ENCODE measurements at places on chromosomes 3 and 15.

GRCh38 chr15:70580958-70581357 is 182.4 kb downstream of the UACA start:
- no peak for DNase-seq

GRCh38 chr15:48984811-48985352 is 21.2 kb upstream of the SHC4 start:
- DNase-seq: no peak

- no peak for DNase-seq
These were observed 449.4 kb upstream of the PROK2 start for GRCh38 chr3:72234391-72234790.

DNA sequence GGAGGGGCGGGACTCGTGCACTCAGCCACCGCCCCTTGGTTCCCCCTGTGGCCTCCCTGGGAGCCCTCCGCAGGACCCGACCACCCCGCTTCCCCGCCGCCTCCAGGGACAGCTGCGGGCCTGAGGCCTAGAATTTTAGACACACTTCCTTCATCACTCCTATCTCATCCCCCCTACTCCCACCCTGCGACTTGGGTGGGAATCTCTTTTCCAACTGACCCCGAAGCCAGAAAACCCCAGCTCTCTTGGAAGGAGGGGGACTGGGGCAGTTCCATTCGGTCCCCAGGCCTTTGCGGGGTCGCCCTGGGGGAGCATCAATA is 289 bp upstream of the TFDP2 start:
- no peak for DNase-seq

DNA sequence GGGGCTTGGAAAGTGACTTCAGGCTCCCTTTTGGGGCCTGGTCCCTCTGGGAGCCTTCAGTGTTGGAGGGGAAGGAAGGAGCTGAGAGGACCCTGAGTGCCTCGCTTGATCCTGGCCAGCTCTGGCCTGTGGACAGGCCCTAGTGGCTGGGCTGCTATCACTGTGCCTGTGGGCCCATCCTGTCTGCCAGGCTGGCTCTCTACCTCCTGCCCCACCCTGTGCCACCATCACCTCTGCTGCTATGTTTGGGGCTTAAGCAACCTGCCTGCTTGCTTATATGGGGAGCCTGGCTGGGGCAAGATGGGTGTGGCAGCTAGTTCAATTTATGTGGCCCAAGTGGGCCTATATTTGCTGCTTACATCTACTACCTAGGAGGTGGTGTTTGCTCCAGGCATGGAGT is 7.1 kb downstream of the TEX264 start:
- DNase-seq: no peak

DNA sequence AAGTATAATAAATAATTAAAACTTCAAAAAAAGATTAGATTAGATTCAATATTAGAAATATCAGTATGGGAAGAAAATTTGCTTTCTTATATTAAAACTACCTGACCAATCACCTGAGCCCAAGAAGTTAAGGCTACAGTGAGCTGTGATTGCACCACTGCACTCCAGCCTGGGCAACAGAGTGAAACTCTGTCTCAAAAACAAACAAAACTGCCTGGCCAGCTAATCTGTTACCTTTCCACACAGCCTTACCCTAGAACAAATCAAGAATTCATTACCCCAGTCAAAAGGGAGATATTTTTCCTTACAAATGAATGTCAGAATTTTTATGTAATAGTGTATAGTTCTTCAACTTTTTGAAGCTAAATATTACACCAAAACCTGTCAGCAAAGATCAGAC is 117.0 kb upstream of the MANF start:
- no peak for DNase-seq

DNA sequence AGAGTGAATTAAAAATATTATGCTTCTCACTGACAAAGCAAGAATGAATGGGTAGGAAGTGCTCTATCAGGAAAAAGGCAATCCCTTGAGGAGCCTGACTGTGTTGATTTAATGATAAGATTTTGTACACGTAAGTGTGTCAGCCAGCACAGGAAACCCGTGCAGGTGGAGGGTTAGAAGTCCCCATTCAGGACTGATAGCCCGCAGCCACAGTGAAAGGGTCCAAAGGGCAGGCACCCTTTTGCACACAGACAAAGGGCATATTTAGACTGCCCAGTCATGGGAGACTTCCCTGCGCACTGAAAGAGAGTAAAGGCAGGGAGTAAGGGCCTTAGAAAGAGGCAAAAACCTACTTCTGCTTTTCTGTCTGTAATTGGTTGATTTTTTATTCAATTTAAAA is 26.4 kb upstream of the SKIL start:
- DNase-seq: no peak

DNA sequence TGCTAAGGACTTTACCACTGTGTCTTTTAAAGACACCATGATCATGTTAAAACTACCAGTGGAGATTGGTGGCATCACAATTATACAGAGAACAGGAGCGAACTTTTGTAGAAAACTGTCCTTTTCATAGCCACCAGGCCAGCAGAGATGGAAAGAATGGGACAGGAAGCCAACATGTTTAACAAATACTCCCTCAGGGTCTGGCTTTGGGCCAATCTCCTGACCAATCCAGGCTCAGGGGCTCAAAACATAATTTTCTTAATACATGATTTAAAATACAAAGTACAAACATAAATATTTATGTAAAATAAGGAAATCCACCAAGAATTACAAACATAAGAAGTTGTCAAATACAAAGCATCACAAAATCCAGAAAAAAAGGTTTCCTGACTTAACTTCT is 266.0 kb downstream of the VPS13C start:
- no peak for DNase-seq

GRCh38 chr3:195770081-195770840 is 41.5 kb downstream of the MUC4 start:
- no peak for DNase-seq

GRCh38 chr3:113623324-113623723 is 73.1 kb downstream of the USF3 start:
- DNase-seq: no peak

DNA sequence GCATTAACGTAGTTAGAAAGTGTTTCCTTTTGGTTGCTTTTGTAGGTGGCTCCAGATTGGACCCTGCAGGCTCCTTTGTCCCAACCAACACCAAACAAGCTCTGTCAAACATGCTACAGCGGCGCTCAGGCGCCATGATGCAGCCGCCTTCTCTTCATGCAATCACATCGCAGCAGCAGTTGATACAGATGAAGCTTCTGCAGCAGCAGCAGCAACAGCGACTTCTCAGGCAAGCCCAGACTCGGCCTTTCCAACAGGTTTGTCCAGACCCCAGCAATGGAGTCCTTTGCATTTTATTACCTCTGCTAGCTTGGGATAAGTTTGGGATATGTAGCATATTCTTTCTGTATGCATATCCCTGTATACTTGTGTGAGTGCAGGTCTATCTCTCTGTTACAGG is 10.1 kb upstream of the P2RY12 start:
- no peak for DNase-seq

GRCh38 chr3:64414043-64414442 is 188.8 kb upstream of the PRICKLE2 start:
- DNase-seq: no peak

DNA sequence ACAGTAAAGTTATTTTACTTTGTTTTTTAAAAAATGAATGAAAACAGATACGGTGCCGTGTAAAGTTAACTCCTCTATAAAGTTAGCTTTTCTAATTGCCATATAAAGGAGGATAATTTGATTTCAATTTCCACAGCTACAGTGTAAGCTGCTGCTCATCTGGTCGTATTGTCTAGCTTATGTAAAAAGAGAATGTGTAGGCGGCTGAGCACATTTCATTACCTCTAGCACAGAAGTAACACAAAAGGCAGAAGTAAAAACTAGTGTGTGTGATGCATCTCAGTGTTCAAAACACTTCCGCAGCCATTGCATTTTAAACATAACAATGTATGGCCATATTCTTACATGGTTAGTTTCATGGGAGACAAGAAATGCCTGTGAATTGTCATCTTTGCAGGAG is 105.0 kb upstream of the P2RY1 start:
- DNase-seq: no peak

GRCh38 chr3:49727154-49727923 is 3.6 kb upstream of the GMPPB start:
- no peak for DNase-seq

GRCh38 chr3:76107935-76108570 is 322.7 kb upstream of the ZNF717 start:
- no peak for DNase-seq

- peak; percentile 59 for DNase-seq
These were observed 376 bp downstream of the KPNA4 start for GRCh38 chr3:160564949-160565441.

- DNase-seq: no peak
These were observed 99.2 kb upstream of the RGMA start for GRCh38 chr15:93188236-93188635.

DNA sequence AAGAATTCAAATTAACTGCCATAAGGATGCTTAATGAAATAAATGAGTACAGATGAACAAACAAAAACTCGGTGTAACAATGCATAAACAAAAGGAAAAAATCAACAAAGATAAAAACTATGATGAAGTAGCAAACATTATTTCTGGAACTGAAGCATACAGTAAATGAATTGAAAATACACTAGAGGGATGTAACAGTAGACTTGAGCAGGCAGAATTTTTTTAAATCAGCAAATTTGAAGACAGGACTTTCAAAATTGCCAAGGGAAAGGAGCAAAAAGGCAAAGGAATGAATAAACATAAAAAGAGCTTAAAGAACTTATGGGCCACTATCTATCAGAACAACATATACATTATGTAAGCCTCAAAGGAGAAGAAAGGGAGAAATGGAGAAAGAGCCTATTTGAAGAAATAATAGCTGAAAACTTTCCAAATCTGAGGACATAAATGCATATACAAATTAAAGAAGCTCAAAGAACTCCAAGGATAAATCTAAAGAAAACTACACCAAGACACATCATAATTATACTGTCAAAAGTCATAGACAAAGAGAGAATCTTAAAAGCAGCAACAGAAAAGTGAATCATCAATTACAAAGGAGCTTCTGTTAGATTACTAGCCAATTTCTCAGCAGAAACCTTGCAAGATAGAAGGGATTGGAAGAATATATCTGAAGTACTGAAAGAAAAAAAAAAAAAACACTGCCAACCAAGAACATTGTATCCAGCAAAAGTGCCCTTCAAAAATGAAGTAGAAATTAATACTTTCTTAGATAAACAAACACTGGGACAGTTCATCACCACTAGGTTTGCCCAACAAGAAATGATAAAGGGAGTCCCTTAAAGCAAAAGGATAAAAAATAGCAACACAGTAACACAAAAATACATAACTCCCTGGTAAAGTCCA is 15.5 kb downstream of the TOP2B start:
- DNase-seq: no peak

- DNase-seq: no peak
These were observed at the start of gene ASB14 for GRCh38 chr3:57292159-57292896. Gene ASB14, minus strand, starts transcription at chr3:57292685. Its CDS starts 652 bp downstream, at chr3:57292033.

- DNase-seq: no peak
These were observed 230.7 kb upstream of the LYSMD4 start for GRCh38 chr15:99963976-99964375.

- DNase-seq: no peak
These were observed 14.7 kb downstream of the TM4SF4 start for GRCh38 chr3:149489060-149489690.

DNA sequence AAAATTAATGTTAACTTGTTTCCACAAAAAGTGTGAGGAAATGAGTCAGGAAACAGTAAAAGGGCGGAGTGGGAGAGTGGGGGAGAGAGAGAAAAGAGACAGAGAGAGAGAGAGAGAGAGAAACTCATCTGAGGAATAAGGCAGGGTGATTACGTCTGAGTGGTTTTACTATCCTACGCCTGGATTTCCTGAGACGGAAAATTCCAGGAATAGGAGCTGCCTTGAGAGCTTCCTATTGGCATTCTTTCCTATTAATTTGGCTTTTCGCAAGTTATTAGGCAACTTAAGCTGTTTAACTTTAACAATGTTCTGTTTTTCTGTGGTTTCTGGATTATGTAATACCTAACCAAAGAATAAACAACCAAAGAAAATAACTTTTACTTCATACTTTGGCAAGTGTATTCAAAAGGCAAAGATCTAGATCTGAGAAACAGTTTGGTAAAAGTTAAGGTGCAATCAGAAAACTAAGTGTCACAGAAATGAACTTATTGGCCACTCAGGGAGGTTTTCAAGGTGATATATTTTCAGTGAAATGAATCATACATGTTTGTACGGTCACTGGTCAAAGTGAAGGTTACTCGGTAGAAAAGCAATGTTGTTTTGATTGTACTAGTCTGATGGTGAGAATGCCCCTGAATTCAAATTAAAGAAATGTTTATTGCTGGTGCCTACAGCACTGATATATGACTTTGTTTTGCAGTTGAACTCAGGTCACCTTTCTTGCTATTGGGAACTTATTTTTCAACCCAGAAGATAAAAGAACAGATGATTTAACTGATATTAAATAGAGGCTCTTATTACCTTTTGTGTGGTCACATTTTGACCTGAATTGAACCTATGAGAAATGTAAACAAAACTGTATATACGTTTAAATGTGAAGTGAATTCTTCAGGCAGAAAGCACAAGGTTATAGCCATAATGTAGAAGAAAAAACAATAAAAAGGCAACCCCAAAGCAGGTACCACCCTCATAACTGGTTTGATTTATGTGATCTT is 39.9 kb upstream of the TNFSF10 start:
- DNase-seq: peak; percentile 14

- DNase-seq: no peak
These were observed 92.6 kb downstream of the CHDH start for GRCh38 chr3:53753518-53754183.

- no peak for DNase-seq
These were observed 81.6 kb downstream of the PLXNA1 start for GRCh38 chr3:127064391-127065137.

DNA sequence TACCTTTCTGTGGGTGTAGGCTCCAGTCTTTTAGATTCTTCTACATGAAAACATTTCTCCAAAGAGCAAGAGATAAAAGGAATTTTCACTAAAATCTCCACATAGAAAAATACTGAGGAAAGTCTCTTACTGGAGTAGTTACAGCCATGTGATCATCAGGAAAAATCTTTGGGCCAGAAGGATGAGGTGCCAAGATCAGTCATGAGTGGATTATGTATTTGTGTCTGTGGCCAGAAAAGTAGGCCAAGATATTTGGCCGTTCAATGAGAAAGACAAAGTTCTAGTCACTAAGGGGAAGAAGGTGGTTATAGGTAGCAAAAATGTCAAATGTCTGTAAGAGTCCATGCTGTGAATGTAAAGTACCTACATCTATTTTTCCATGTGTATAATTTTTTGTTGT is 339.3 kb downstream of the NSUN3 start:
- no peak for DNase-seq

DNA sequence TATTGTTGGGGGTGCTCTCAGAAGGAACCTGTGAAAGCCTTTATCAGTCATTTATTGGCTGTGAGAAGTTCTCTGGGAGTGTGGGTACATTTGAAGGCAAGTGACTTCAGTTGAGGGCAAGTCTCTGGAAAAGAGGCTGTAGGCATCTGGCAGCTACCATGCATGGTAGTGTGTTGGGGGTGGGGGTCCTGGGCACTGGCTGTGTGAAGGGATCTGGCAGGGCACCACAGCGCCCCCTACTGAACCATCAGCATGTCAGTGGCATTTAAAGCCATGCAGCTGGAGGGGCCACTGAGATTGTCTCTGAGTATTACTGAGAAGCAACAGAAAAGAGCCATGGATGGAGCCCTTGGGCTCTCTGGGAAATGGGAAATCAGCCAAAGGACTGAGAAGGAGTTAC is 30.6 kb downstream of the CRTAP start:
- no peak for DNase-seq

Data from T-helper 22 cell (primary cell).